ENCODE measurements at places on chromosomes 5 and 9. TPM values are rescaled to one million over a fixed set of nuclear protein-coding genes. Genes with fewer than 3 reads are reported as not detected.

GRCh38 chr5:33850100-33850594, 41.6 kb downstream of the ADAMTS12 start:
- H3K4me1 ChIP-seq = peaks cover 18% of the 10 kb centered on the region
- H3K4me3 ChIP-seq = no peak overlapping the region
- DNase-seq = no peak
- H3K36me3 ChIP-seq = no peaks in the 10 kb centered on the region
- no peak overlapping the region for H3K27ac ChIP-seq
- H3K27me3 ChIP-seq = no peaks in the 10 kb centered on the region

GRCh38 chr9:6711403-6711802, 46.4 kb upstream of the KDM4C start:
- H3K36me3 ChIP-seq = no peaks in the 10 kb centered on the region
- H3K27ac ChIP-seq = no peak overlapping the region
- no peak overlapping the region for H3K4me3 ChIP-seq

DNA sequence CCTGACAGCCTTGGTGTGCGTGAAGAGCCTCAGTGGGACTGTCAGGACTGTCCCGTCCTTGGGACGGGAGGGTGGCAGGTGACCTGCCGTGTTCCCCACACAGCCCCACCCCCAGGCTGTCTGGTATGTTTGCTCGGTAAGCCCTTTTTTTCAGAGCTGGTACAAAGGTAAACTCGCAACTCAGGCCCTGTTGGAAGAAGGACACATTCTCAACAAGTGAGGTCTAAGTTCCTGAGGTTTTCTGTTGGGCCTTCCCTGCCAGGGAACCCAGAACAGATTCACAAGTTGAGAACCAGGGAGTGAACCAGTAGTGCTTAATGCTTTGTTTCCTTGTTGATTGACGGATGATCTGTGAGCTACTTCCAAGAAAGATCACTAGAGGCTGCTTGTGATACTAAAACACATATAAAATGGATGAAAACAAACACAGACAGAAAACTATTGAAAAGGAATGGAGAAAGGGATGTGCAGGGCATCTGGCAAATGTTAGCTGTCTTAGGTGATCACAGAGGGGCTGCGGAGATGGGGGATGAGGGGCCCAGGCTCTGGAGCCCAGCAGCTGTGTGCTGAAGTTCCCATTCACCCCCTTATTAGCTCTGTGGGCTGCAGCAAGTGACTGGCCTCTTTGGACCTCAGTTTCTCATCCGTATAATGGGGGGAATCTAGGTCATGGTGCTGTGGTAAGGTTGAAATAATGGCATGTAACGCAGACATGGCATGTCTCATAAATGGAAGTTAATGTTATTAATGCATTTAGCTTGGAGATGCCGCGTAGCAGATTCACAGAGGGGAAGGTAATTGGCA, 2.7 kb downstream of the NDST1 start:
- no peak overlapping the region for H3K27ac ChIP-seq
- no peak overlapping the region for H3K4me3 ChIP-seq
- no peak for DNase-seq

Gene PCAT7
- total RNA-seq = not detected

DNA sequence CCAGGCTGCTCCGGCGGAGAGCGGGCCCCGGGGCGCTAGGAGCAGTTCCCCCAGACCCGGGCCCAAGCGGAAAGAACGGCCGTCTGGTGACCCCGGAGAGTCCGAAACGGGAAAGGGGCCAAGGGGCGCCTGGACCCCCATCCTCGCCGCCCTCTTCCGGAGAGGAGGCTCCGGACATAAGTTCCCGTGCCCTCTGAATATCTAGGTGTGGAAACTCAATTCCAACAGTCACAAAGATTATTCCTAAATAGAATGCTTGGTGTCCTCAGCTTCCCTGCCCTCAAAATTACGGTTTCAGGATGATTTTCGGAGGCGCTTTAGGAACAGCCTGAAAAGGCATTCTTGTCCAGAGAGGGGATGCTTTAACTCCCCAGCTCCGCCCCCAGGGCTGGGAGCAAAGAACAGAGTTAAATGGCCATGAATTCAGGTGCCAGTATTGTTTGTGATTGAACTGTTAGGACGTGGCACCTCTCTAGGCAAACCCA, 681 bp upstream of the LHFPL2 start:
- H3K4me3 ChIP-seq = peak overlapping the region; percentile 90
- DNase-seq = no peak
- peak overlapping the region; percentile 96 for H3K27ac ChIP-seq
- no peaks in the 10 kb centered on the region for H3K27me3 ChIP-seq
- peaks cover 60% of the 10 kb centered on the region for H3K4me1 ChIP-seq
- no peaks in the 10 kb centered on the region for H3K36me3 ChIP-seq

Gene RXFP3
- total RNA-seq = not detected

DNA sequence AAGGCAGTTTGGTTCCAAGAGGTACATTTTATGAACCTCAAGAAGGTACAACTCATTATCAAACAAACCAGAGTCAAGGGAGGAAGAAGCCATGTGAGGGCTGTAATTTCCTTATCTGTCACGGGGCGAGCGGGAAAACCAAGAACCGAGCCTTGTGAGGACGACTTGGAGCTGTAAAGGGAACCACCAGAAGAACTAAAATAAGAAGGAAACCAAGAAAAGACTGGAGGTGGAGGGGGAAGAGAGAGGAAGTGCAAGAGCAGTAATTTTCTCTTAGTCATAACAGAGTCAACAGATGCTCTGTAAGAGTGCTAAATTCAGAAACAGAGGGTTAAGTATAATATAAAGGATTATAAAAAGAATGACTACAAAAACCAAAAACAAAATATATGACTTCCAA, 127.1 kb downstream of the DIRAS2 start:
- no peaks in the 10 kb centered on the region for H3K27me3 ChIP-seq
- H3K27ac ChIP-seq = no peak overlapping the region
- H3K4me3 ChIP-seq = no peak overlapping the region
- no peak for DNase-seq
- H3K4me1 ChIP-seq = no peaks in the 10 kb centered on the region
- no peaks in the 10 kb centered on the region for H3K36me3 ChIP-seq

DNA sequence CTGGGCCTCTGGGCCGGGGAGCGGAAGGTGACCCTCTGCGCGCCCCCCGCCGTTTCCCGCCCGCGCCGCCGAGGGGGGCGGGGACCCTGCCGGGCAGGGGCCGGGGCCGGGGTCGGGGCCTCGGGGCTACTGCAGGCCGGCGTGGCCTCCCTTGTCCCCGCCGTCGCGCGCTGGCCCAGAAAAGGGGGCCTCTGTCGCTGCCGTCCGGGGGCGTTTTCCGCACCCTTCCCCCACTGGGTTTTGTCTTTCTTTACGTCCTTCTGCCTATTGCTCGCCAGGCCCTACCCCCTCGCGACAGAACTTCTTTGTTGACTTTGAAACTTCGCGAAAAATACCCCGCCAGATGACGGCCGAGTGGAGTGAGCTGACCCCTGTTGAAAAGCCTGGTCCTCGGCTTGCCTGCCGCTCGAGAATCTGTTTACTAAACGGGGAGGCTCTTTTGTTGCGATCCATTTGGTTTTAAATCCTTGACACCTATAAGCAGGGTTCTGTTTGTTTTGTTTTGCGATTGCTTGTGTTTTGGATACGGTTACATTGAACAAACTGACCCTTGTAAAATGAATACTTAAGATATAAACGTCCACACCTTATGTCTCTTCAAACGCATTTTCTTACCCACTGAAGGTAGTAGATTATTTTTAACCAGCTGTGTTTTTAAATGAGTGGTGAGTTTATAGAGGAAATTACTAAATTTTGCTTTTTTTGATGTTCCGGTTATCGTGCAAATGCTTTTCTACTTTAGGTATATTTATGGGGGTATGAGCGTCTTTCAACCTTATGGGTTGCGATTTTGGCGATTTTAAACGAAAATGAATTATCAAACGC, 765 bp downstream of the MARCHF6 start:
- H3K27me3 ChIP-seq = no peaks in the 10 kb centered on the region
- peak overlapping the region; percentile 97 for H3K27ac ChIP-seq
- no peak for DNase-seq

Gene FAM219A
- total RNA-seq = 20.2 TPM

Gene GPR151
- not detected for total RNA-seq

GRCh38 chr9:113879911-113880310, 3.8 kb downstream of the ZNF618 start:
- peak overlapping the region; percentile 62 for H3K27ac ChIP-seq
- peak overlapping the region; percentile 49 for H3K4me3 ChIP-seq
- H3K27me3 ChIP-seq = no peaks in the 10 kb centered on the region
- peaks cover 11% of the 10 kb centered on the region for H3K4me1 ChIP-seq

- H3K27ac ChIP-seq = no peak overlapping the region
- H3K36me3 ChIP-seq = no peaks in the 10 kb centered on the region
- no peak for DNase-seq
- H3K27me3 ChIP-seq = no peaks in the 10 kb centered on the region
- H3K4me3 ChIP-seq = no peak overlapping the region
These were observed 20.0 kb upstream of the SCGB3A1 start for GRCh38 chr5:180611140-180611850.
